Myocyte (in vitro differentiated cells): ENCODE measurements at places on chromosomes 3 and 15. TPM values are rescaled to one million over a fixed set of nuclear protein-coding genes. Genes with fewer than 3 reads are reported as not detected.

Gene SLC28A1
- total RNA-seq: not detected in 2 replicates

Gene PLIN1
- 0.05 TPM in 2 replicates for total RNA-seq

Gene DYNLT2B
- total RNA-seq: 9.1 and 12.0 TPM in 2 replicates

Gene TTC23
- 27.4 and 37.3 TPM in 2 replicates for total RNA-seq

Gene DAPK2
- total RNA-seq: 0.21 and 0.53 TPM in 2 replicates

Gene OCA2
- not detected in 2 replicates for total RNA-seq

Gene APBA2
- total RNA-seq: not detected in 2 replicates
